Foreskin fibroblast (primary cell): ENCODE measurements at places on chromosomes 4 and X.
A peak's percentile ranks its signal among the peaks of the same experiment; 100 is the strongest.

DNA sequence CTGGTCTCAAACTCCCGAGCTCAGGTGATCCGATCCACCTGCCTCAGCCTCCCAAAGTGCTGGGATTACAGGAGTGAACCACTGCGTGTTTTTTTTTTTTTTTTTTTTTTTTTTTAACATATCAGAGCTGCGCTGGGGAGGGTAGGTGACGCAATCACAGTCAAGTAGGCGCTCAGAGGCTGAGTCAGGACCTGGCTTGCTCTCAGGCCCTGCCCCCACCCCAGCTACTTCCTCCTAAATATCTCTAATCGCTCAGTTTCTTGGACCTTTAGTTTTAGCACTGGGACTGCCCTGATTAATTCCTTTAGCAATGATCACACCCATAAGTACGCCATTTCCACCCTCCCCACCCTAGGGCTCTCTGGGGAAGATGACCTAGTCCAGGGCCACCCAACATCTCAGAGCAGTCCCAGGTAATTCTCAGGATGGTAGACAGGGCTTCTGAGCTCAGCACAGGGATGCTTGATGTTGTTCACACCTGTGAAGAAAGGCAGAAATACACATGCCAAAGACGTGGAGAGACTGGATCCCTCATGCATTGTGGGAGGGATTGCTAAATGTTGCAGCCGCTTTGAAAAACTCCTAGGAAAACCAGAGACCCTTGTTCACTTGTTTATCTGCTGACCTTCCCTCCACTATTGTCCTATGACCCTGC lies 50.2 kb downstream of the DDX3X start:
- DNase-seq, result peak; percentile 77

- DNase-seq, result peak; percentile 38
These were observed 9.6 kb upstream of the CCDC149 start for GRCh38 chr4:24922416-24922815.

GRCh38 chr4:102478186-102478585 lies 23.0 kb upstream of the NFKB1 start:
- no peak for DNase-seq

DNA sequence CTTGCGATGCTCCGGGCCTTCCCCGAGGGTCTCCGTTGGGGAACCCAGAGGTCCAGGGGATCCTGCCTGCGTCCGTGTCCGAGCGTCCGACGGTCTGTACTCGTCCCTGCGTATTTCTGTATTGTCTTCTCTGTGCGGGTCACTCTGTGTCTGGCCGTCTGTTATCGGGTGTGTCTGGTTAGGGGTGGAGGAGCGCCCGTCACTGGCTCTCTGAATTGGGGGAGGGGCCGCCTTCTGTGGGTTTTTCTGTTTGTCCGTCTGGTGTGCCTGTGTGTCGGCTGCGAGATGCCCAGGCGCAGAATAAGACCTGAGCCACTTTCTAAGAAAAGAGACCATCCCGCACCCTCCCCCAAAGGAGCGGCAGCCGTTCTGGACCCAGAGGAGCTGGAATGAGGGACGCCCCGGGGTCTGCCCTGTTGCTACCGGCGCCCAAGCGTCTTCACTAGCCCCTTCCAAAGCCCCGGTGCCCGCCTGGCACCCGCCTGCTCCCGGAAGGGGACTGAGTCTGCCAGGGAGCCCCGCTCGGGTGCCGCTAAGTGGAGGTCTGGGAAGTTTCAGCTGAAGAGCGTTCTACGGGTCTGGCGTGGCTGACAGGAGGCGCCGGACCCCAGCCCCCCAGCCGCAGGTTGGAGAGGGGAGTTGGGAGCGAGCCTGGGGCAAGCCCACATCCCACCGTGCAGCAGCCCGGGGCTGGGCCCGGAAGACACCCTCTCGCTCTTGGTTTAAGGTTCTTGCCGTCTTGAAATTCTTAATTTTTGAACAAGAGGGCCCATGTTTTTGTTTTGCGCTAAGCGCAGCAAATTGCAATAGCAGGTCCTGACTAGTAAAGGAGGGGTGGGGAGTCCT lies 1.0 kb upstream of the OTOP1 start:
- no peak for DNase-seq

DNA sequence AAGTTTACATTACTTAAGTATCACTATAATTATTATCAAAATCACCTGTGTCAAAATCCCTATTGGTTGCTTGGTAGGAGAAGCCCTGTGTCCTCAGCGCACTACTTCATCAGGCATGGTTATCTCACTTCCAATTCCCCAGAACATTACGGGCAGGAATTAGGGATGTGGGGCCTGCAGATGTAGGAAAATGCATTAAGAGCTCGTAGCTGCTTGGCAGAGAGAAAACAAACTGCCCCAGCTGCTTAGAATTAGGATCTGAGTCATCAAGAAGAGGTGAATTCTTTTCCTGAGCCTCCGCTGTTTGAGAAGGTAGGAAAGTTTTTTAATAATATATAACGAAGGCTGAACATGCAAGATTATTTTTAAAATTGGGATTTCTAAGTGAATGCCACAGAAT lies 31.1 kb upstream of the CLNK start:
- DNase-seq, result peak; percentile 78
